ENCODE measurements at places on chromosomes 12 and 14.

DNA sequence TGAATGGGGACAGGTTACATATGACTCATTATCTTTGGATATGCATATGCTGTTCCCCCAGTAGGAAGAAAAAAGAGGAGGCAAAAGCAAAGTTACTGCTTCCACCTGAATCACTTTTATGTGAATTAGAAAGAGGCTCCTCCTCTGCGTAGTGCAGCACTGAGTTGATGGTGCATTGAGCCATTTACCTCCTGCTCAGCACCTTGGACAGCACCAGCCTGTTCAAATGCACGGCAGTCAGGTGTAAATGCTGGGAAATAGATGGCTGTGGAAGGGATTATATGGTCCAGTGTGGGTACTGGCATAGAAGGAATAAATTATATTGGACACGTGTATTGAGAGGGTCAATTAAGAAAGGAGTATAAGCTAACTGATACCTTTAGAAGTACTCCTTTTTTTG lies 541.9 kb upstream of the SEL1L start:
- DNase-seq, result peak; percentile 1

DNA sequence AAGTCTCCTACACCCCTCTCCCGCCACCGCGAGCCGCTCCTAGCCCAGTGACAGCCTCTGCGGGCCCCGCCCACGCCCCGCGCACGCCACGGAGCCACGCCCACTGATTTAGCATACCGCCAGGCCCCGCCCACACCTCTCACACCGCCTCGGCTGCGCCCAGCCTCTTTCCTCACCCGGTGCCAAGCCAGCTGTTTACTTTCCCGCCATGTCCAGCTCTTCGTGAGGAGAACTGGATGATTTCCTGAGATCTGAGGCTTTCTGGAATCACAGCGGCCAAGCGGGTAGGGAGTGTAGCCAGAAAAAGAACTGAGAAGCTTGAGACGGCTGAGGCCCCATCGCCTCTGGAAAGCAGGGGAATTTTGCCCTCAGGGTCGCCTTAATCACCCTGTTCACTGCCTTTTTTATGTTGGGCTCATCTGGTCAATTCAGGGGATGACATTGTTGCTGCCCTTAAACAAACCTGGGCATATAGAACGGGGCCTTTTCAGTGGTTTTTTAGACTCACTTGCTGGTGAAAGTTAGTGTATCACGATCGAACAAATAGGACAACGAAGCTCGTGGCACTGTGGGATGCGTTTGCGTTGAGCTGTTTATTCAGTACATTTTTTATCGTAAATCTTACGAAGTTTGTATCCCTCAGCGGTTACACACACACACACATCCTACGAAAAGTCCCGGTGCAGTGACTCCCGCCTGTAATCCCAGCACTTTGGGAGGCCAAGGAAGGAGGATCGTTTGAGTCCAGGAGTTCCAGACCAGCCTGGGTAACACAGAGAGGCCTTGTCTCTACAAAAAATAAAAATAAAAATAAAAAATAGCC lies at the start of gene RNF212B:
Gene RNF212B, plus strand, starts transcription at position 165 of the 823 bp plus-strand sequence. CDS start 2,410 bp downstream, outside the sequence.
- DNase-seq, result peak; percentile 80

DNA sequence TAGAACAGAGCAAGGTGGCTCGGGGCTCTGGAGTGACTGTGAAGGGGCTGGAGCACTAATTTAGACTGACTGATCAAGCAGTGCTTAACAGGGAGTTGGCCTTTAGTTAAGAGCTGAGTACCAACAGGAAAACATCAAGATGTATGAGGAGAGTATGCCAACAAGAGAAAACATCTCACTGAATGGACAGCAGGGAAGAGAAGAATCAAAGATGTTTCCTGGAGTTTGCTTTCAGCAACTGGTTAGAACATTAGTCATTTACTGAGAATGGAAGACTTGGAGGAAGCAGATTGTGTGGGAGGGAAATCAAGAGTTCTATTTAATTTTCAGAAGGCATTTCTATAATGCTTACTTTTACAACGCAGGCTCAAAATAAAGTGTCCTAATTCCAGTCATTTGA lies 259.3 kb downstream of the ADAMTS20 start:
- peak; percentile 63 for DNase-seq

DNA sequence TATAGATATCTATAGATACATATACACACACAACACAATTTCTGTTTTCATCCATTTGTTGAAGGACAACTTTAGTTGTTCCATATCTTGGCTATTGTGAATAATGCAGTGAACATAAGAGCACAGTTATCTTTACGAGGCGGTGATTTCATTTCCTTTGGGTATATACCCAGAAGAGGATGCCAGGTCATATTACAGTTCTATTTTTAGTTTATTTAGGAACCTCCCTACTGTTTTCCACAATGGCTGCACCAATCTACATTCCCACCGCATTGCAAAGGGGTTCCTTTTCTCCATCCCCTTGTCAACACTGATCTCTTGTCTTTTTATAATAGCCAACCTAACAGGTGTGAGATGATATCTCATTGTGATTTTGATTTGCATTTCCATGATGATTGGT lies 143.4 kb upstream of the ARHGAP5 start:
- peak; percentile 41 for DNase-seq

GRCh38 chr14:44170556-44170955 lies 336.5 kb downstream of the FSCB start:
- DNase-seq, result no peak

DNA sequence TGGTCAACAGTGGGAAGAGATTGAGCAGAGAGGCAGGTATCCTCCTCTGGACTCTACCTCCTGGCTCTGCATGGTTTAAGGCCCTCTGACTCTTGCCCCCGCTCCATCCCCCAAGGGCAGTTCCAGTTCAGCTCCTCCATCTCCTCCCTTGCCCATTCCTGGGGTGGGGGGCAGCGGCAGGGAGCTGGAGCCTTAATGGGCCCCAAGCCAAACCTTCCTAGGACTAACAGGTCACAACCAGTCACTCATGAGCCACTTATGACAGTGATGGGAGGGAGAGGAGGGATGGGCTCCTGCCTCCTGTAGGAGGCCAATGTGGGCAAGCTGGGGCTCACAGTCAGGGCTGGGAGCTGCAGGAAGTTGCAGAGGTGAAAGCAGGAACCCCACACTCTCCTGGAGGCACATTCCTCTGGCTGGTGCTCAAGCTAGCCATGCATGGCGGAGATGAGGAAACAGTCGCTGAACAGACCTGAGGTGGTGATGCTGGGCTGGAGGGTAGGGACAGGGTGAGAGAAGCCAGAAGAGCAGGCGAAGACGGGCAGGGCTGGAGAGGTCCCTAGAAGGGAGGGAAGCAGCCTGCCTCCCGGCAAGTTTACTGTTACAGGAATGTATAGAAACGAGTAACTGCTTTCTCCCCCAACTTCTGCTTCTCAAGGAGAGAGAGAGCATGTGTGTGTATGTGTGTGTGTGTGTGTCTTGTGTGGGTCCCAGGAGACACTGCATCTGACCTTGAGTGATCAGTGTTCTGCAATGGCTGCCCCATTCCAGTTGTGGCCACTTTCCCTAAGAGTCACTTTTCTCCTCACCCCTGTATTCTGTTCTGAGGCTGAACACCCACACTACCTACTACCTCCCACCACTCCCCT lies 5.0 kb upstream of the RAPGEF3 start:
- no peak for DNase-seq

GRCh38 chr14:74463697-74464096 lies 29.4 kb downstream of the NPC2 start:
- DNase-seq, result no peak

GRCh38 chr12:129337413-129337812 lies 484.1 kb downstream of the GLT1D1 start:
- DNase-seq, result no peak

DNA sequence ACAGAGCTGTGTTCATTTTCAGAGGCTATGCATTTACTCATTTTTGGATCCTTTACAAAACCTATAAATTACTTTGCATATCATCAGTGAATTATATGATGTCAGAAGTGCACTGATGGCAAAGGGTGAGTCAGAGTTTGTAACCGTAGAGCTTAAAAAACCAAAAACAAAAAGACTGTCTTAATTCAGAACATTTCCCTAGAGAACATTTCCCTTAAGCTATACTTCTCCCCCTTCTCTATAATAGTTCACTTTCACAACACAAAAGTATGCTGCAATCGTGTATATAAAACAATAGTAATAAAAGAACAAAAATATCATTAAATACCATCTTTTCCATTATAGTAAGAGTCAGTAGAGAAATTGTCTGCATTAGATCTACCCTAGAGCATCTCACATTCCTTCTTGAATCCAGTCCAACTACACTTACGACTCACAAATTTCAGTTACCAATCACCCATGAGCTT lies 934.9 kb downstream of the LRFN5 start:
- peak; percentile 65 for DNase-seq

DNA sequence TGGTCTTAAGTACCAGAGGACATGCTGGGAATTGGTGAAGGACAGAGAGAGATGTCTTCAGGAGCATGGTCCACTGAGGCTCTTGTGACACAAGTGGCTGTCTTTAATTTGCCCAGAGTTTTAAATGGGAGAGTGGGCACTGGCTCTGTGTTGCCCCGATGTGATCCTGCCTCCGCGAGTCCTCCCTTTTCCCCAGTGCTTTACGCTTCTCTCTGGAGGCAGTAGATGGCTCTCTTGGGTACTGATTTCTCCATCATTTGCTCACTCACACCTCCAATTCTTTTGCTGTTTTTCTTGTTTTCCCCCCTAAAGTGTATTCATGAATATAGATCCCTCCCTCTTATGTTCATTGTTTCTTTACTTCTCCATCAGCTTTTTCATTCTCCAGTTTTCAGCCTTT lies 74.3 kb downstream of the EMP1 start:
- DNase-seq, result no peak

GRCh38 chr14:33589334-33589733 lies 361.5 kb downstream of the EGLN3 start:
- peak; percentile 84 for DNase-seq

- no peak for DNase-seq
Observed at GRCh38 chr14:71119832-71120231, 212.6 kb downstream of the PCNX1 start.

DNA sequence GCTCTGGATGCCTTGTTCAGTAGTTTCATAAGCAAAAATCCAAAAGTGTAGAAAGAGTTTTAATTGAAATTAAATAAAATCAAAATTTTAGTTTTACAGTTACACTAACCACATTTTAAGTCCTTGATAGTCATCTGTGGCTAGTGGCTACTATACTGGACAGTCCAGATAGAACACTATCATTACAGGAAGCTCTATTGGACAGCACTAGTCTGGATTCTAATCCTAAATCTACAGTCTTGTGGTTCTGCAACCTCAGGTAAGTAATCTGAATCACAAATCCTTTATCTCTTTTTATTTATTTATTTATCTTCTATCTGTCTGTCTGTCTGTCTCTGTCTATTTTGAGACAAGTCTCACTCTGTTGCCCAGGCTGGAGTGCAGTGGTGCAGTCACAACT lies 18.0 kb downstream of the RAP1B start:
- no peak for DNase-seq

DNA sequence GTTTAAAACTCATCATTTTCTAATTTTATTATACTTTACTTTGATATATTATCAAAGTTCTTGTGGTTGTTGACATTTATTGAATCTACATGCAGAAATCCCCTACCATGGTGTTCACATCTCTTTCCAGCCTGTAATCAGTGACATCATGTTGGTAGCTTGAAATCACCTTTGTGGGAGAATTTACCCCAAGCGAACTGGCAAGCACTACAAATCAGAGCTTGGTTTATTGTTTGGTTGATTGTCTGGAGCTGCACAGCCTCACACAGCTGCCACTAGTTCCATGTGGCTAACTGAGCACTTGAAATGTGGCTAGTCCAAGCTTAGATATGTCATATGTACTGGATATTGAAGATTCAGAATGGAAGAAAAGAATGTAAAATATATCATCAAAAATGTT lies 15.4 kb upstream of the KRT5 start:
- DNase-seq, result no peak

GRCh38 chr12:62632411-62632918 lies 165.8 kb downstream of the MON2 start:
- DNase-seq, result peak; percentile 51

DNA sequence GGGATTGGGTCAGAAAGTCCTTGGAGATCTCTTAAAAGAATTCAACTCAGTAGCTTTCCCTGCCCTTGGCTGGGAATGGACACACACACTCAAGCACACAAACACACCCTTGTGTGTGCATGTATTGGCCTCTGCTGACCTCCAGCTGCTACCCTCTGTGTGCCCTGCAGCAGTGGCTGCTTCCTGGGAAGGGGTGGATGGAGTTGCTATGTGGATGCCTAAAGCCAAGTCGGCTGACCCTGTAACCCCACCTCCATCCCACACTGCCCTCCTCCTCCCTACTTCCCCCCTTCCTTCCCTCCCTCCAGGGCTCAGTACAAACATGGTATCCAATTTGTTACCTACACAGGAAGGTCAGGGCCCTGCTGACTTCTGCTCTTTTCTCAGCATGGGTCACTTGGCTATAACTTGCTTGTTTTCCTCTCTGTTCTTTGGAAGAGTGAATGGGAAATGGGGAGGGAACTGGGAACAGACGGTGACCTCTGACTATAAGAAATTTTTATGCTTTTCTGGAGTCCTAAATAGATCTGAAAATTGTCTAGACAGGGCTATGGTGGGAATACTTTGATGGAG lies 351.6 kb upstream of the TBX3 start:
- DNase-seq, result no peak

DNA sequence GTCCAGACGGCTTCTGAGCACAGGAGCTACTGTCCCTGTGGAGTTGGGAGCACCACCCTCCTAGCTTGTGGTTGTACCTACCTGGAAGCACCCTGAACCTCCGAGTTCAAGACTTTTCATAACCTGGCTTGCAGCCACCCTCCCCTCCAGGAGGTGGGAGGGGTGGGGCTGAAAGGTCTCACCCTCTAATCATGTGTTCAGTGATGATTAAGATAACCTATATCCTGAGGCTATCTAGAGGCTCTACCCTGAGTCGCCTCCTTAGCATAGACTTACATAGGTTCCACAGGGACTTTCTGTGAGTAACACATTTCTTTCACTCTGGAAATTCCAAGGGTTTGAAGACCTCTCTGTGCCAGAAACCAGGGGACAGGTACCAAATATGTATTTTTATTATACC lies 146.5 kb downstream of the CFAP54 start:
- DNase-seq, result peak; percentile 25

DNA sequence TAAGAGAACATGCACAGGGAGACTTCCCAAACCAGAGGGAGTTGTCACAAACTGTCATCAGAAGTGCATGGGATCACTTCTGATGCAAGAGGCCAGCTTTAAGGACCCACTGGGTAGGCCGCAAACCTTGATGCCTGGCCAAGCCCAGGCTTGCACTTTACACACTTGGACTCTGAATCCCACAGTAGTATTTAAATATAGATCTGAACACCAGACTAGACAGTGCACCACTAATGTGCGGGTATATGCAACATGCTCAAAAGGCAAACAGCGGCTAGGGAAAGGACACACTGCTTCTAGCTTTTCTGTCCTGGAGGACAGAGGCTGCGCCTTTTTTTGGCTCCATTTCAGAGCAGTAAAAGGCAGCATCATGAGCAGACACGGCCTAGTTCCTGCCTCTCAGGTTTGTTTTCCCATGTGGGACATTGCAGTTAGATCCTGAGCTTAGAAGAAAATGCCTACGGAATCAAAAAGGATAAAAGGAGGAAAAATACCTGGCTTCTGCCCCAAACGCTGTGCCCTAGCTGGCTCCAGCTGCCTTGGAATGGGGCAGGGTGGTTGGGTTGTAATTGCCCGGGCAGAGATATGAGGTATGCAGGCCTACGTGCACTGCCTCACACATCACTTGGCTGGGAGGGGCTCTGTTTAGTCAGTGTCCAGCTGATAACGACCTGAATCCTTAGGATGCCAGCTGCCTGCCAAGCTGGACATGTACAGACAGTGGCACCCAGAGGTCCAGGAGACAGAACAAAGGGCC lies 84.5 kb upstream of the EGLN3 start:
- DNase-seq, result no peak

- no peak for DNase-seq
Observed at GRCh38 chr14:63288853-63289252, 29.9 kb downstream of the GPHB5 start.

GRCh38 chr12:73220951-73221350 lies 948.8 kb downstream of the TRHDE start:
- DNase-seq, result no peak

- DNase-seq, result peak; percentile 81
Observed at GRCh38 chr12:121580959-121581685, at the start of gene KDM2B. KDM2B (minus strand) TSS chr12:121581023; CDS start chr12:121580911, 112 bp downstream.
